ENCODE measurements at places on chromosomes 4 and X.
A peak's percentile ranks its signal among the peaks of the same experiment; 100 is the strongest.

- DNase-seq: no peak
Observed at GRCh38 chr4:114205261-114205660, 225.8 kb upstream of the ARSJ start.

GRCh38 chr4:20062054-20062453, 189.7 kb upstream of the SLIT2 start:
- no peak for DNase-seq

DNA sequence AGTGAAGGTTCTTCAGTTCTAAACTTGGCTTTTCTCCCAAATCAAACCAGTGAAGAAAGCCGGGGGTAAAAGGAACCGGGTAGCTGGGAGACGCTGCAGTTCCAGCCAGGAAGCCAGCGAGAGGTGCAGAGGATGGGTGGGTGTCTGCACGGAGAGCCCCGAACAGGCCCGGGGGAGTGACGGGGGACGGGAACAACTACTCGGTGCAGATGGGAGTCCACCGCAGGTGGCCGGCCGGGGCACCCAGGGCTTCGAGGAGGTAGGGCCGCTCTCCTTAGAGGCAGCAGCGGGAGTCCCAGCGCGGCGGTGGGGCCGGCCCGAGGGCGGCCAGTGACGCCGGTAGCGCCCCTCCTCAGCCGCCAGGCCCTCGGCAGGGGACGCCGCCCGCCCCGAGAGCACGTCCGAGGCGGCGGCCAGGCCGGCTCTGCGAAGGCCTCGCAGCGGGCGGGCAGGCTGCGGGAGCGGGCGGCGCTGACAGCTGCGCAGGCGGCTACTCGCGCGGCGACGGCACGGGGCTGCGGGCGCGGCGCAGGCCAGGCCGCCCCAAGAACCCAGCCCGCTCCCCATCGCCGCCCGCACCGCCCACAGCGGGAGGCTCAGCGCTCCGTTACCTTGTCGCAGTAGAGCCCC, 449 bp downstream of the FBXL5 start:
- DNase-seq: peak; percentile 15

- DNase-seq: no peak
Observed at GRCh38 chr4:149555799-149556198, 259.8 kb downstream of the IQCM start.

- no peak for DNase-seq
Observed at GRCh38 chr4:78656968-78657445, 105.4 kb downstream of the ANXA3 start.

DNA sequence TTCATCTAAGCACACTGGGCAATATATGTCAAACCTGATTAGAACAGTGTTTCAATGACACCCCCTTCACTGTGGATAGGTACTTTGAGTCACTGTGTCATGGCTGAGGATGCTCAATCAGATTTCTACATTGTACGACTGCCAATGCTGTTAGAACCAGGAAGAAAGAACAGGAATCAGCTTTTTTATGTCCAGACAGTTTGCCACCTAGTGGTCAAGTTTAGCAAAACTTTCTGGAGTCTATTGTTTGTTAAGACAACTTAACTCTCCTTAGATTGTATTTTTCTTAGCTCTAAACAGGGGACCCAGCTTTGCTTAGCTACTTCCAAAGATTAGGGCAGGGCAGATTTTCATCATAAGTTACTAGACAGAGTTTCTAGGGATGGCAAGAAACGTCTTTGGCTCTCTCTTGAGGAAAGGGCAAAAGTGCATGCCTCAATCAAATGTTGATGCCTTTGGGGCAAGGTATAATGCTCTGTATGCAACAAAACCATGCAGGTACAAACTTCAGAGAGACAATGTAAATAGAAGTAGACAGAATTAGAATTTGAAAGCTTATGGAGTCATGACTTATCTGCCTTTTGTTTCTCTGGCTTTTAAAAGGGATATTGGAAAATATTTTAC, 40.5 kb upstream of the BMP3 start:
- DNase-seq: no peak

GRCh38 chrX:18733287-18733686, 25.8 kb downstream of the PPEF1 start:
- DNase-seq: no peak

DNA sequence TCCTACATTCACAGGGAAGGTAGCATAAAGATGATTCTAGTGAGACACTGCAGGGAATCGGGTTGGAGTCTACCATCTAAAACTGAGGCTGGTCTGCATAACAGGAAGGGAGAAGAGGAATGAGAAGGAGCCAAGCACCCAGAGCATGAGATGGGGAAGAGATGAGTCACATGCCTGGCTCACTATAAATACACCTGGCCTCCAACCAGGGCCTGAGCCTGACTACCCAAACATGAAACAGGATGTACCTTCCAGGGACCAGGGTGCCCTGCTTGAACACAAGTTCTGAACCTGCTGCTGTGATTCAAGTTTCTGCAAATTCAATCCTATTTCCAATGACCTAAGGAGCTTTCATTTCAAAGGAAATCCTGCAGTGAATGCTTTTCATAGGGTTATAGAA, 24.9 kb downstream of the CD99L2 start:
- DNase-seq: no peak

DNA sequence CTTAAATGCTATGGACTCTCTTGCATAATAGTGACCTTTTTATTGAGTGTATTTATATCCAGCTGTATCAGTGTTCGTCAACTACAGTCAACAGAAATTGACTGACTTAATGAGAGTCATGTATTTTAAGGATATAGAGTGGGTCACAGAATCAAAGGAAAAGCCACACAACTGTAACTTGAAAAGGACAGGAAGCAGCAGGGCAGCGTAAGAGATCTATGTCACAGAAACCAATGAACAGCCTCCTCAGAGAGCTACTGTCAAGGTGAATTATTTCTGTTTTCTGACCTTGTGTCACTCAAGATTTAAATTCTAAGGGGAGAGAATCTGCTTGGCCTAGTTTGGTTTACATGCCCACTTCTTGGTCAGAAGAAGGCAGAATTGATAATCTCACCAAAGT, 94.1 kb upstream of the FRAS1 start:
- no peak for DNase-seq

DNA sequence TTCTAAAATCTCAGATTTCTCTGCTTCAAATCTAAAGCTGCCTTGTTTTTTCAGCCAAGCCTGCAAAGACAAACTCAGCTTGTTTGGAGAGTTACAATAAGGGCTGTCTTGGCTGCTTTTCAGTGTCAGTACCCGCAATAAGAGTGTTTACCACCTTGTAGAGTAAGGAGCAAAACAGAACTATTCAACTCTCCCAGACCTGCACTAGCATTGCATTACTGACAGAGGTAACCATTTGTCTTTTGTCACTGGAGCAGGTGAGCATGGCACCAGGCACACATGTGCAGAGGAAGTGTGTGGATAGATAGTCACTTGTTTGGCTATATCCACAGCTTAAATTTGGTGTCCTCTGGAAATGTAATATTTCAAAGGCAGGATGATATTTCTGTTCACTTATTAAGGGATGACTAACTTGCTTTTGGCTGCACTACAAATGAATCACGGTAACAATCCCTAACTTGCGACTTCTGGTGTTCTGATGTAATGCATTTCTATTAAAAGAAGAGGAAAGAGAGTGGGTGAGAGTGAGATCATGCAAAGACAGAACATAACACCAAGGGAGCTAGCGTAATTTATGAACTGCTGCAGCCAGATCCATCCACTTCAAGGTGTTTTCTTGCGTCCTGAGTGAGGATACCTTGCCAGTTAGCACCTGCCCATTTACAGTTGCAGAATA, 38.6 kb downstream of the PTCHD1 start:
- DNase-seq: no peak

DNA sequence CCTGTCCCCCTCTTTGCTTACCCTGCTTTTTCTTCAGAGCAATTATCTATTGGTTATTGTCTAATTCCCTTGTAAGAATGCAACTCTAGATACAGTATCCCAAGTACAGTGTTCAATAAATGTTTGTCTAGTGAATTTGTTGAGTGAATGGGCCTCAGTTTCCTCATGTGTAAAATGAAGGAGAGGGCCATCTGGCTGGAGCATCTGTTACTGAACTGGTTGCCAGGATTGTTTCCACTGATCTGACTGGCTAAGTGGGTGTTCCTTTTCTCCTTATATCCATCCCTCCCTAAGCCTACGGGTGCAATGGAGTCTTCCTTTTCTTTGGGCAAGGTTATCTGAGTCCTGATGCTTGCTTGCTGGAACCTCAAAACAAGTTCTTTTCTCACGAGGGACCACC, 185.2 kb upstream of the RPS6KA3 start:
- no peak for DNase-seq

DNA sequence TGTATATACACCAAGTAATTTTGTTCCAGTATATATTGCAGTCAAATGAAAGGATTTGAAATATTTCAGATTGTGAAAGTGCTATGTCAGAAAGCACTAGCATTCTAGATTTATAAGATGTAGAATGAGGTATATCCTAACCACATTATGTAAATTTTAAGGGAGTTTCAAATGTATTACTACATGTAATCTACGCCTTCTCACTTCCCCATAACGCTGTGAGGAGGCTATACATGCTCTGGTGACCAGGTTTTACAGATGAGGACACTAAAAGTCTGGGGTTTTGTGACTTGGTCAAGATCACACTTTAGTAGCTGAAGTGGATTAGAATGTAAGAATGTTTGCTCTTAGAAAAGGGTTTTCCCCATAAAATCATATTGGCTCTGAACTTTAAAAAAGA, 8.1 kb downstream of the ENPEP start:
- DNase-seq: no peak

GRCh38 chrX:55488006-55488592, 1.5 kb downstream of the USP51 start:
- DNase-seq: no peak

DNA sequence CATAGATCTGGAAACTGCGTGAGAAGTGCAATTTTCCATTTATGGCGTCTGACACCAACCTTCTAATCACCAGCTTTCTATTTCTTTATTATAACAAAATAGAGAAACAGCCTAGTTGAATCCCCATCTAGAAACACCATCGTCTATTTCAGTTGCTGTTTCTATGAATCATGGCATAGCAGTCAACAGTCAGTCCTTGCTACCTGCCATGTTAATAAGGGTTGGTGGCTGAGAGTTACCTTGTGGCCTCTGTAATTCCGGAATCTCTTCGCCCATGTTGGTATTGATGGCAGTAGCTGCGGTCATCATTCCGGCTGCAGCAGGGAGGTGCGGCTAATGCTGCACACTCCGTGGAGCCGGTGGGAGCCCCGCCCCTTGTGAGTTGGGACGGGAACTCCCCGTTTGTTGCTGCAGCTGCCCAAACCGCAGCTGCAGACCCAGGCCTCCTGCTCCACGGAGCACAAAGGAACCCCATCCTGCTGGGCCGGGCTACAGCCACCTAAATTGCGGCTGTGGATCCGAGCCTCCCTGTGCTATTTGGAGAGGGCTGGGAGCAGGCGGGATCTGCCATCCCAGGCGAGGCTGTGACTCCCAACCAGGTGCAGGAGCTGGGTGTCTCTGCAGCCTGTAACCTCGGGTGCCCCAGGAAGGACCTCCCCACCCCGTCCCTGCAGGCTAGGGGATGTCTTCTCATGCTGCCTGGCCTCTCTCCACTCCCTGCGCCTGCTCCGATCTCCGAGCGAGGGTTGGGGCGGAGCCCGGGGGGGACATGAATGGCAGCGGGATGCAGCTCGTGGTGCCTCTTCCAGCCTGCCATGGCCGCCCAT, 115.4 kb upstream of the STK26 start:
- no peak for DNase-seq

GRCh38 chr4:159639671-159640323, 536.9 kb downstream of the RAPGEF2 start:
- no peak for DNase-seq

DNA sequence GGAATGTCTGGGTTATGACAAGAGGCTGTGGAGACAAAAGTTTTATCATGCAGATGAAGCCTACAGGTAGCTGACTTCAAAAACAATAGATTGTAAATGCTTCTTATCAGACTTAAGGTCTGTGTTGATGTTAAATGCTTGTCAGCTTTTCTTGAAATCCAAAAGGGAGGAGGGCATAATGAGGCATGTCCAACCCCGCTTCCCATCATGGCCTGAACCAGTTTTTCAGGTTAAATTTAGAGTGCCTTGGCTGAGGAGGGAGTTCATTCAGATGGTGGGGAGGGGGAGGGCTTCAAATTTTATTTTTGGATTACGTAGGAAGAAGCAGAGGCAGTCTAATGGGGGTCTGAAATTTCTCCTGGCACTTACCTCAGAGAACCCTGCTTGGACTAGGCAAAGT, 207.7 kb upstream of the HDX start:
- no peak for DNase-seq

- no peak for DNase-seq
Observed at GRCh38 chr4:101355246-101355645, 7.9 kb upstream of the PPP3CA start.

- no peak for DNase-seq
Observed at GRCh38 chr4:140870427-140870826, 114.2 kb upstream of the TBC1D9 start.

DNA sequence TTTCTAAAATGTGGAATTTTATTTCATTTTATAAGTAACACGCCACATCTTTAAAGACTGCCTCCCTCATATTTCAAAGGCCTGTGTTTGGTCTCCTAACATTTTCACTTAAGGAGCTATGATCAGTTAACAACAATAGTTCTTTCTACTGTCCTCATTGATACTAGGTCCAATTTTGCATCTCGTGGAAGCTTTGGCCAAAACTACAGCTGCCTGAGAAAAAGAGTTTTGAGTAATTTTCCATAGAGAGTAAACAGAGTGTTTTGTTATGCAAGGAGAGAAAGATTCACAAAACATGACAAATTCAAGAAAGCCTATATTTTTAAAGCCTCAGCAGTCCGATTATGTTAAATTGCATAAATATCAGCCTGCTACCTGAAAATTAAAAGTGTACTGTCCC, 11.4 kb upstream of the PCDH18 start:
- no peak for DNase-seq

DNA sequence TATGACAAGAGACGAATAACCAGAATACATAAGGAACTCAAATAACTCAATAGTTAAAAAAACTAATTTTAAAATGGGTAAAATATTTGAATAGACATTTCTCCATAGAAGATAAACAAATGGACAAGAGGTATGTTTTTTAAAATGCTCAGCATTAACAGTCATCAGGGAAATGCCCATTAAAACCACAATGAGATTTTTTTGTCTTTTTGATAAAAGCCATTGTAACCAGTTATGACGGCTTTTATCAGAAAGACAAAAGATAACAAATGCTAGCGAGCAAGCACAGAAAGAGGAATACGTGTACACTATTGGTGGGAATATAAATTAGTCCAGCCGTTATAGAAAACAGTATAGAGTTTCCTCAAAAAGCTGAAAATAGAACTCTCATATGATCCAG, 388.2 kb upstream of the INTU start:
- DNase-seq: no peak

GRCh38 chrX:18757956-18758932, 50.8 kb downstream of the PPEF1 start:
- DNase-seq: no peak

Measured in activated CD4-positive, alpha-beta T cell treated with anti-CD3 and anti-CD28 coated beads for 24 hours (primary cell).